ENCODE measurements at places on chromosomes 1 and 21.

- DNase-seq: peak; percentile 54
Observed at GRCh38 chr21:14259747-14260146, 43.8 kb downstream of the RBM11 start.

DNA sequence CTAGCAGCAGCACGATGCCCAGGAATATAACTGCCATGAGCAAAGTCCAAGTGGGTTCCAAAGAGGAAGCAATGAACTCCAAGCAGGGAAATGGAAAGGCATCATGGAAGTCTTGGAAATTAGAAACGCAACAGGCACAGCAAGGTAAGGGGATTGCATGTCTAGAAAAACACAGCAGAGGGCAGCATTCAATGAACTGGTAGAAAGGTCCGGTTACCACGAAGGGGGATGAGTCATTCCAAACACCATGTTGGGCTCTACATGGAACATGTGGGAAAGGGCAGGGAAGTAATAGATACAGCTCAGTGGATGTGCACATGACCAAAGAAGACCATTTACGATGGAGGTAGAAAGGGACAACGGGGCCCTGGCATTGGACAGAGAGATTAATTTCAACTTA is 36.4 kb downstream of the RXRG start:
- peak; percentile 37 for DNase-seq

- DNase-seq: no peak
Observed at GRCh38 chr1:98735756-98736155, 74.2 kb downstream of the SNX7 start.

DNA sequence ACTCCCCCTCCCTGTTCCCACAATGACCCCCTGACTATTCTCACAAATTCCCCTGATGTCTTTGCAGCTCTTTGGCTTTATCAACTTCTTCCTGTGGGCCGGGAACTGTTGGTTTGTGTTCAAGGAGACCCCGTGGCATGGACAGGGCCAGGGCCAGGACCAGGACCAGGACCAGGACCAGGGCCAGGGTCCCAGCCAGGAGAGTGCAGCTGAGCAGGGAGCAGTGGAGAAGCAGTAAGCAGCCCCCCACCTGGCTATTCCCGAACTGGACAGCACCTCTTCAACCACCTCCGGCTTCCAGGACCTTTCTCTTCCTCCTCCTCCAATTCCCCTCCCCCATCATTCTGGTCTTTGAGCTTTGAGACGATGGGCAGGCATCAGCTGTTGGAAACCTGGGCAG is 4.4 kb upstream of the ATXN7L2 start:
- no peak for DNase-seq

DNA sequence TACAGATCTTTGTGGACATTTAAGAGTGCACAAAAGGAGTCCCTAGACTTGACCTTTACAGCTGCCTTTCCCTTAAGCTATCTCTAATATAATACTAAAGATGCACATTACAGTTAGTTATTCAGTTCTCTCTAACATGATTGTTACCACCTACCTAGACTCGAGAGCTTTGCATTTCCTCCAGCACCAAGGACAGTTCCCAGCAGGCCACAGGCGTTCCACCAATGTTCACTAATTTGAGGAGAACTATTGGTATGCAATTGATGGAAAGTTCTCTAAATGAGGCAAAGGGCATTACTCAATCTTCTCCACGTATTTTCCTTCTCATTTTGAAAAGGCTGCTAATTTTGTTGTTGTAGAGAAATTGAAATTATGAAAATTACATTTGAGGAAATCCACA is 5.4 kb upstream of the NTNG1 start:
- DNase-seq: peak; percentile 59

- DNase-seq: no peak
Observed at GRCh38 chr1:116988908-116989307, 12.7 kb upstream of the CD101 start.

- no peak for DNase-seq
Observed at GRCh38 chr1:43505077-43505780, 25.5 kb upstream of the PTPRF start.

DNA sequence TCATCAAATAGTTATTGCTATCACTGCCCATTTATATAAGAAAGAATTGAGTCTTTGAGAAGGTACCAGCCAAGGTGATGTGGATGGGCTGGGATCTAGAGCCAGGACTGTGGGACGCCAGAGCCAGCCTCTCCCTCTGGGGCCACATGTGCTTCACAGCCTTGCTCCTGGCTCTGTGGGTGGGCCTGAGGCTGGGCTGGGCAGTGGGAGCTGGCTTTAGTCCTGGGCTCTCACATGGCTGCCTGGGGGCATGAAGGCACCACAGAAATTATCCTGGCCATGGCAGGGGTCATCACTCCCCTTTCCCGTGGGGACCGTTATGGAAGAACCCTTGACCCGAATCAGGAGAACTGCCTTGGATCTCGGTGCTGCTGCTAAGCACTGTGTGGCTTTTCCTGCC is 203.1 kb downstream of the TRABD2B start:
- no peak for DNase-seq

DNA sequence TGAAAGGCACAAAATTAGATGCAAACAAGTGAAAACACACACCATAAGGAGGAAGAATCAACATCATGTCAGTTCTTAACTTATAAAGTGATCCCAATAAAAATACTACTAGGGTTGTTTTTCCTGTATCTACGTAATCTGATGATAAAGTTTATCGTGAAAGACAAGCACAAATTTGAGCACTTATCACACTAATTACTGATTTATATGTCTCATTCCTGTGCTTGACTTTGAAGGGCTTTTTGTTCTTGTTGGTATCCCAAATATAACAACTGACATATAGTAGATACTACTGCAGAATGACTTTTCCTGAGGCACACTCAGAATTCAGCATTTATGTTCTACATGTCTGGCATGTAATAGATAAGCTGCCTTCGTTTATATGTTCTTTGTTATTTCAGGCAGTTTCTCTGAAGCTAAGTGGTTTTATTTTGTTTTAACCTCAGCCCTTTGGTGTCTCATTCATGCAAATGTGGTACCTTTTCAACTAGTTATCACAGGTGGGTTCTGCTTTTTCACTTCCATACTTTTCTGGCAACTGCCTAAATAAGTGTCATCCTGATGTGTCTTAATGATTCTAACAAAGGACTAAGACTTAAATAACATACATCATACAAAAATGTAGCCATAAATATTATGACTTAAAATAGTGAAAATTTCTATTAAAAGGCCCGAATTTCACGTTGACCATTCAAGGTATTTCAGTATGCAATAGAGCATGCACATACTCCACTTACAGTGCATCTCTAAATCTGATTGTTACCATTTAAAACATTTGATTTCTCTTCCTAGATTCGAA is 73.2 kb downstream of the LRRC8C start:
- no peak for DNase-seq

GRCh38 chr1:192513697-192514096 is 61.9 kb upstream of the RGS1 start:
- DNase-seq: no peak

GRCh38 chr1:106584107-106584506 is 472.4 kb upstream of the PRMT6 start:
- no peak for DNase-seq

GRCh38 chr1:162397039-162397448 is 14.9 kb downstream of the SH2D1B start:
- DNase-seq: no peak

DNA sequence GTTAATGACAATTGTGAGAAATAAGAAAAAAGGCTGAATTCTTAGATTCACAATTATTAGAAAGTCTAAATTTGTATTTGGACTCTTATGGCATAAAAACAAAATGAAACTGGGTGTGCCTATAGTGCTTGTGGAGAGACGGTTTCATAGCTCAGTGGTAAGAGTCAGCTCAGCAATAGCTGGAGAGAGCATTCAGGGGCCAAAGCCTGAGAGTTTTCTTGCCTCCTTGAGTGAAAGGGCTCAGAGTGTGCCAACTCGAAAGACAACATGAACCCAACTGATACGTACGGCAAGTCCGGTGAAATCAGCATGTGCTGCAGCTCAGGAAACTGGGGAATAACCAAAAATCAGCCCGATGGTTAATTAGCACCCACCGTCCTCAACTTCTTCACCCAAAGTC is 577.9 kb downstream of the SMYD3 start:
- no peak for DNase-seq
